Stimulated activated CD4-positive, alpha-beta T cell treated with anti-CD3 and anti-CD28 coated beads, TNF-alpha, amount 100 ng/mL, for 4 hours (primary cell): ENCODE measurements at places on chromosomes 6 and 20.

DNA sequence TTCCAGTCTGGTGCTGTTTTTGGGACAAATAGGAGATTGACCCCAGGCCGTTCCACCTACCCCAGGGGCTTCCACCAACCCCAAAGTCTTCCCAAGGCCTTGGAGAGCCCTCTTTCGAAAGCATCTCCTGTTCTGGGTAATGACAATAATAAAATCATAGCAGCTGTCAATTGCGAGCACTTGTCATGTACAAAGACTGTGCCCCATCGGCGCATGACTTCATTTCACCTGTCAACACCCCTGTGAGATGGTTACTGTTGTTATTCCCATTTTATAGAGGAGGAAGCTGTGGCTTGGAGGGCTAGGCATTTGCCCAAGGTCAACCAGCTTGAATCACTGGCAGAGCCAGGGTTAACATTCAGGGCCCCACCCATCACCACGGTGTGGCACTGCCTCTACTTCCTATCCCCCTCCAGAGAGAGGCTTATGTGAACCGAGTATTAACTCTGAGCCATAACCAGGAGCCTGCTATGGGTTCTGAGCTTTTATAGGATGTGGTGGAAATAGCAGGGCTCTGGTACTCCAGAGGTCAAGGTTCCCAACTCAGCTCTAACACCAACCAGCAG, 51.2 kb downstream of the HNF4A start:
- no peak for DNase-seq

DNA sequence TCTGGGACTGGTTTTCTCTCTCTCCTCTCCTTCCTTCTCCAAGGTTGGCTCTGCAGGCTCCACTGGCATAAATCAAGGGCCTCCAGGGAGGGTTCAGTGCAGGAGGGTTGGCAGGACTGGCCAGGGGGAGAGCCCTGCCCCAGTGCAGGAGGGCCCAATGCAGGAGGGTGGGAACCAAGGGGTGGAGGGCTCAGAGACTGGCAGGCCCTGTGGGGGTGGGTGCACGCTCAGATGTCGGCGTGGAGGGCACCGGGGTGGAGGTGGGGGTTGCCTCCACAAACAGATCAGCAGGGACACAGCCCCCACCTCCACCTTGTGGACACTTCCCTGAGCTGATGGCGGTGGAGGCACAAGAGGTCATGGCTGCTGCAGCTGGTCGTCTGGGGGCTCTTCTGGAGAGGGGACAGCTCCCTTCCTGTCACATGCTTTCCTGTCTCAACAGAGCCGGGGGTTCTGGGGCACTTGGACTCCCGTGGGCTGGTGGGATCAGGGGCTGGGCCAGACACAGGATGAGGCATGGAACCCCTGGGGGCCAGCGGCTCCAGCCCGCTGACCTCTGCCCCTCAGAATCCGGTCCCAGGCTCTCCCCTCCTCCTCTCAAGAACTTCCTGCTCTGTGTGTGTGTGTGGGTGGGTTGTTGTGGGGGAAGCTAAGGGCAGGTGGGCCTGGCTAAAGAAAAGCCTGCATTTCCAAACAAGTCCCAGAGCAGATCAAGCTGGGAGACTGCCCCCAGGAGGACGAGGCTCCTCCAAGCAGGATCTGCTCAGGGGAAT, 2.7 kb upstream of the ABHD16B start:
- no peak for DNase-seq

DNA sequence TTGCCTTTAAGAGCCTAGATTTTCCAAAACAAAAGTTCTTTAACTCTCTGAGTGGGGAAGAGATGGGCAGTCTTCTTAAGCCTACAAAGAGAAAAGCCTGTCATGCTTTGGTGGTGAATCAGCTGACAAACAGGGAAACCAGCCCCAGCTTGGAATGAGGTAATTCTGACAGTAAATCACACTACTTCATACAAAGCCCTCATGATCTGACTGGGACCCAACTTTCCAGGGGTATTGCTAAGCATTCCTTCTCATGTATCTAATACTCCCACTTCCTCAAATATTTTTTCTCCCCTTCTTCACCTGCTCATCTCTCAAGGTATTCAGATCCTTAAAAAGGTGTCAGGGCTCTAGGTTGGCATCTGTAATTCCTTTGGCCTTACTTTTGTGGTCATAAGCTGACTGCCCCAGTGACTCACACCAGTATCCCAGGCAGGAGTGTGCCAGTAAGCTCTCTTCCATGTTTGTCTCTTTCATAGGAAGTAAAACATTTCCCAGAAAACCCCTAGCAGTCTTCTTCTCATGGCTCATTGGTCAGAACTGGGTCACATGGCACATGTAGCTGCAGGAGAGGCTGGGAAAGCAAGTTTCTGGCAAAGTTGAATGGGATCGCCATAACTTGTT, 15.0 kb upstream of the TBC1D22B start:
- no peak for DNase-seq

GRCh38 chr6:16766043-16766536, 4.8 kb upstream of the ATXN1 start:
- DNase-seq: no peak

DNA sequence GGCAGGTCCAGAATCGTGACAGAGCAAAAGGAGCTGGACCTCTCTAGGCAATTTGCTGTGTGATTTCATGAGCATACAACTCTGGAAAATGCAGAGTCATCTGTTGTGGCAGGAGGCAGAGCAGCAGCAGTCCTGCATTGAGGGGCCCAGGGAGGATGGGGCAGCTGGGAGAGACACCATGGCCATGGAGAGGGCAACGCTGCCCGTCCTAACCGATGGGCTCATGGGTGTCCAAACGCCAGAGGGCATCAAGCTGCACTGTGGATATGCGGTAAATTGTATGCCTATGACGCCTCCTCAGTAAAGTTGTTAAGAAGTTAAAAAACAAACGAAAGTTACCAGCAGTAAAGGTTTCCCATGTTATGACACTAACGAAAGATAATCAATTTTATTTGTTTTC, 42.2 kb upstream of the DACT2 start:
- no peak for DNase-seq

DNA sequence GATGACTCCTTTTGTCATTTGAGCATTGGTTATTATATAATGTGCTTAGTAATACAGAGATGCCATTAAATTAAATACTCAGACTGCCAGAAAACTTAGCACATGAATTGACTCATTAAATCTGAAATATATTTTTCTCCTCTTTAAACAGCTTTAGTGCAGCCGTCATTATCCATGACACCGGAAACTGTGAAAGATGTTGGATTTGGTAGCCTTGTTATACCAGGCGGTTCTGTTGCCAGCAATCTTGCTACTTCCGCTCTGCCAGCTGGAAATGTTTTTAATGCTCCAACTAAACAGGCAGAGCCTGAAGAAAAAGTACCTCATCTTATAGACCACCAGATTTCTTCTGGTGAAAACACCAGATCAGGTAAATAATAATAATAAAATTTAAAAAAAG, 97.6 kb downstream of the SCAF8 start:
- no peak for DNase-seq
